Umbilical cord (tissue), 2 donors: ENCODE measurements at places on chromosomes 12 and 14. TPM values are rescaled to one million over a fixed set of nuclear protein-coding genes. Genes with fewer than 3 reads are reported as not detected.

The BEGAIN gene
- 15.6 TPM for total RNA-seq

The LIN7A gene
- 23.4 TPM for total RNA-seq

The RNFT2 gene
- 0.48 TPM for total RNA-seq

The ADGRD1 gene
- 4.1 TPM for total RNA-seq

The ERGIC2 gene
- total RNA-seq: 54.4 TPM

The LTBP2 gene
- 103 TPM for total RNA-seq

The WNT5B gene
- total RNA-seq: 101 TPM

The CINP gene
- 19.0 TPM for total RNA-seq

The SCNN1A gene
- 2.2 TPM for total RNA-seq

DNA sequence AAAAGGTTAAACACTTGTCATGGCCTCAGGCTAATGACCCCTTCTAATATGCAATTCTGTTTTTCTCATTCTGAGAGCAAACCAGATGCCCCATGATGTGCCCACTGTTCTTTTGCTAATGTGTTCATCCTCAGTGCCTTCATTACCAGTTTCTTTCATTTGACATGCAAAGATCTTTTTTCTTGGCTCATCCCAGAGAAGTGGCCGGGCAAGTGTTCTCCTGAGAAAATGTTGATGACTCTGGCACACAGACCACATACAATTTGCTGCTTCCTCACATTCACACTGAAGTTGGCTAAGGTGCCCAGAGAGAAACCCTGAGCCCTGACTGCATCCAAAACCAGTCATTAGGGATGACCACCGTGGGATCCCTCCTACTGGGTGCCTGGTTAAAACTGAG lies 833.3 kb downstream of the DIO2 start:
- no peak for DNase-seq

- DNase-seq: peak; percentile 61
Observed at GRCh38 chr14:97900196-97900854, 1103.1 kb downstream of the VRK1 start.

GRCh38 chr14:74509587-74510222 lies 16.1 kb downstream of the ISCA2 start:
- DNase-seq: no peak

- DNase-seq: peak; percentile 38
Observed at GRCh38 chr12:85632390-85632789, 203.8 kb downstream of the RASSF9 start.
